ENCODE measurements at places on chromosomes 2 and 18.
A peak's percentile ranks its signal among the peaks of the same experiment; 100 is the strongest.

- no peak for DNase-seq
Measured at GRCh38 chr2:120300385-120300784, 45.6 kb upstream of the INHBB start.

DNA sequence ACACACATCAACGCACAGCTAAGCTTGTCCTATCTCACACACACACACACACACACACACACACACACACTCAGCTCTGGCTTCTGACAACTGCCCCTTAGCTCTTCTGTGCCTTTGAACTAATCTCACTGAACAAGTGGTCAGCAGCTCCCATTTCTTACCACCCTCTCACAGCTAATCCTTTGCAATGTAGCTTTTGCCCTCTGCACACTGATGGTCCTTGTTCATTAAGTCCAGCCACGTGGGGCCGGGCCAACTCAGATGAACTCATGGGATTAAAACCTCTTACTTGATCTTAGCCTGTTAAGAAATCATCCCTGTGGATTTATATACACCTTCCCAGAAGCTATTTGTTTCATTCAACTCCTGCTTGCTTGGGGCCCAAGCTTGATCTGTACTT lies 36.6 kb downstream of the DPYSL5 start:
- DNase-seq = no peak

- no peak for DNase-seq
Measured at GRCh38 chr18:10748641-10749040, 222.8 kb downstream of the NAPG start.

GRCh38 chr2:101597347-101597944 lies 100.1 kb upstream of the MAP4K4 start:
- no peak for DNase-seq

DNA sequence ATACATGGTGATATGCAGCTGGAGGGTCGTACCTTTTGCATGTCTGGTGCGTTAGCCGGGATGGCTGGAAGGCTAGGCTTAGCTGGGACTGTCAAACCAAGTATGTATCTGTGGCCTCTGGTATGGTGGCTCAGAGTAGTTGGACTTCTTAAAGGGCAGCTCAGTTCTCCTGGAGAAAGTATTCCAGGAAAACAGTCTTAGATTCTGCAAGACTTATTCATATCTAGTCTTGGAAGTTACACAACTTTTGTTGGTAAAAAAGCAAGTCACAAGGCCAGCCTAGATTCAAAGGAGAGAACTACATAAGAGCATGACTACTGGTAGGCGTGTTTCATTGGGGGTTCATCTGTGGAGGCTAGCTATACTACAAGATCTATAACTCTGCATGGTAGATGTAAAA lies 45.5 kb downstream of the EML4 start:
- DNase-seq = no peak

GRCh38 chr18:9890957-9891356 lies 5.2 kb downstream of the TXNDC2 start:
- no peak for DNase-seq

GRCh38 chr2:1045109-1045508 lies 94.5 kb downstream of the SNTG2 start:
- no peak for DNase-seq

DNA sequence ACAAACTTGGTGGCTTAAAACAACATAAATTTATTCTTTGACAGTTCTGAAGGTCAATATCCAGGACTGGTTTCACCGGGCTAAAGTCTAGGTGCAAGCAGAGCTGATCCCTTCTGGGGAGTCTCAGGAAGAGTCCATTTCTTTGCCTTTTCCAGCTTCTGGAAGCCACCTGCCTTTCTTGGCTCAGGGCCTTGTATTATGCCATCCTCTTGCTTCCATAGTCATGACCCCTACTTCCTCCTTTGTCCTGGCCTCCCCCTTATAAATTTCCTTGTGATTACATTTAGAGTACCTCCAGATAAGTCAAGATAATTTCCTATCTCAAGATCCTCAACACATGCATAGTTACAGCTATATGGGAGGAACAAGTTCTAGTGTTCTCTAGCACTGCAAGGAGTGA lies 1089.5 kb downstream of the LRP1B start:
- DNase-seq = no peak

GRCh38 chr2:132937629-132938028 lies 267.6 kb upstream of the LYPD1 start:
- no peak for DNase-seq

GRCh38 chr18:13446024-13446423 lies 227.5 kb downstream of the LDLRAD4 start:
- DNase-seq = no peak

DNA sequence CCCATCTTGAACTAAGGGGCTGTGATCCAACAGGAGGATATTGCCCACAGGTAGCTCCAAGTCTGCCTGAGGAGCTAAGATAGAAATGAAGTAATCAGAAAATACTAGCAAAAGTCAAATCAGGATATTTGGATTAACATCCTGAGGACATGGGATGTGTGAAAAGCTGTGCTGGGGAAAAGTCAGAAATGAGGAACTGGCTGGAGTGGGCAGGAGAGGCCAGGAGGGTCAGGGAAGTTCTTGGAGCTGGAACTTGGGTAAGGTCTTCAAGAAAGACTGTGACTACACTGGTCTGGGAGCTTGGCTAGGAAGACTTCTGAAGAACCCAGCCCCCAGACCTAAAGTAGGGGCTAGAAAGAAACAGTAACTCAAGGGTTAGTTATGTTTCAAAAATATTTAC lies 250.9 kb downstream of the PRKCE start:
- DNase-seq = no peak

DNA sequence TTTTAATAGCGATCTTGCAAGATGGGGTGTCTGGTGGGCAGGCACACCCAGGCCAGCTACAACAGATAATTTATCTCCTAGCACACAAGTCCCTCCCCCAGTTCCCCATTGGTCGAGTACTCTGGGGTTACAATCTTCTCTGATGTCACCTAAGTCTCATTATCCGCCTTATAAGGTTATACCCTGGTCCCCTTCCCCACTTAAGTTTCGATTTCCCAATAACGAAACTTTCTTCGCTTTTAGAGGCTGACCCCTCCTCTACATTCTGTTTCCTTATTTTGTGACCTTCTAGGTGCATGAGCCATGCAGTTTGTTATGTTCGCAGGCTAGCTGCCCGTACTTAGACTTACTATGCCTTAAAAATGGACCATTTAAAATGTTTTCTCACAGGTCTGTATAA lies 180.1 kb downstream of the CAPN13 start:
- no peak for DNase-seq

DNA sequence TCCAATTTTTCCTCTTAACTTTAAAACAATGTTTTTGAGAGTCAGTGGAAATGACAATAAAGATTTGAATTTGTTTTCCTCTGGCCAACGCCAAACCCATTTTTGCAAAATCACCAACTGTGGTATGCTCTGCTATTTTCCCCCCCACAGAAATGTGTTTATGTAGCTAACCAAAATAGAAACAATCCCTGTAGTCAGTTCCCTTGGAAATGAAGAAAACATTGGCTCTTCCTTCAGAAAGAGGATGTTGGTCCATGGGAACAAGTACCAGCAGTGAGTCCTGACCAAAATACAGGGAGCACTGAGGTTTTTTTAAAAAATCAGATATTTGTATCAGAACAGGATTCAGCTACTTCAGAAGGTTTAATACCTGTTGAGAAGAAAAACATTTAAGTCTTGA lies 65.3 kb downstream of the SLC40A1 start:
- DNase-seq = no peak

DNA sequence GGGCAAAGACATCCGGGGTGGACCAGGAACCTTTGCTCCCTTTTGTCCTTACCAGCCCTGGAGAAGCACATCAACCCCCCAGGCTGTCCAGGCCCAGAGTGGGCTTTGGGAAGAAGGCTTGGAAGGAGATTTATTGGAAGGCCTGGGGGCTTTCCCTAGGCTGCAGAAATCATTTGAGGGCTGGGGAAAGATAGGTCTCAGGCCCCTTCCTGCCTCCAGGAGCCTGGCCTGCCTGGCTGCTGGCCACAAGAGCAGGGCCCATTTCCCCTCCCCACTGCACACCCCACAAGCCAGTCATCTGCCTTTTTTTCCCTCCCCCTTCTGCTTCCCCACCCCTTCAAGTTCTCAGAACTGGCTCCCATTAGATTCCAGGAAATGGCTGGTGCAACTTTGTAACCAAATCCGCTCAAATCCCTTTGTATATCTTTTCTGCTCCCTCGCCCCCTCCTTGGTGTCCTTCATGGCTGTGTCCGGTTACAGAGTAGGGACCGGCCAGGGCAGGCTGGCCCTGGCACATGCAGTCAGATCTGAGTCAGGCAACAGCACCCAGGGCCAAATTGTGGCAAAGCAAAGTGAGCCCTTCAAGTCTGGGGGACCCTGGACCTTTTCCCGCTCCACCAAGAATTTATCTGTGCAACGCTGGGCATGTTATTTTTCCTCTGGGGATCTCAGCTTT lies 20.8 kb upstream of the TNP1 start:
- DNase-seq = no peak

DNA sequence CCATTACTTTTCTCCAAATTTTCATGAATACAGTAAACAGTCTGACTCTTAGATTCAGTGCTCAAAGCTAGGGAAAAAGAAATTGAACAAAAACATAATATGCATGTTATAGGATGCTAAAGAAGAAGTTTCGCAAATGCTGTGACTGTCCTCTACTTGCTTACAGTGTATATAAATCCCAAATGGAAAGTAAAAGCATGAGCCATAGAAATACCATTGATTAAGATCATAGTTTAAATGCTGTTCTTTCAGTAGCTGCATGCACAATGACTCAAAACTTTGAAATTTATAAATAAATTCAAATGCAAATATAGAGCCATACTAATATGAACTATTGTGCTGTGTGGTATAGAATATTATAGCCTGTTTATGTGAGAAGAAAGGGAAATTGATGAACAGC lies 1113.9 kb upstream of the ACVR2A start:
- peak; percentile 11 for DNase-seq

DNA sequence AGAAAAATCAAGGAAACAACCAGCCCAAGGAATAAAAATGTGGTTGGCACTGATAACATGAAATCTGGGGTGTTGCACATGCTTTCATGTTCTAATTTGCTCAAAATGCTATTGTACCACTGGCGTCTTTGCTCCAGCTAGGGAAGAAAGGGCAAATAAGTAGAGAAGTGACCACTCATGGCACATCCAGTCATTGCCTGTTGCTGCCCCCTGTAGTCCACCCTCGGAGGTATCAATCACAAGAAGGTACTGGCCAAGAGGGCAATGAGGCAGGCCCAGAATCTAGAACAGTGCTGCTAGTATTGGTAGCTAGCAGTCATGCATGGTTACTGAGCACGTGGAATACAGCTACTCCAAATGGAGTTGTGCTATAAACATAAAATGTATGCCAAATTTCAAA lies 213.4 kb downstream of the CDCA7 start:
- DNase-seq = no peak
